ENCODE measurements at places on chromosomes 3 and 15.

DNA sequence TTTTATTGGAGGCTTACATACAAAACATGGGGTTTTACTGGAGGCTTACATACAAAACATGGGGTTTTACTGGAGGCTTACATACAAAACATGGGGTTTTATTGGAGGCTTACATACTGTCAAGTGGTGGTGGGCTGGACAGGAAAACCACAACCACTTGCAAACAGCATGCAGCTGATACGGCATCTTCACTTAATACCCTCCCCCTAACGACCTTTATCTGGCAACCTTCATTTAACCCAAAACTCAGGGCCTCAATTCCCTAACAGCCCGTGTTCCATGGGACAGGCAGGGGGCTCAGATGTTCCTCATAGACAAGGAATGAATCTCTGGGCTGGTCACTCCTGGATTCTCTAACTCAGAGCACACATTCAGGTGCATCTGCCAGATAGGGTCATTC is 137.1 kb downstream of the CD47 start:
- no peak for DNase-seq

- DNase-seq: no peak
These were observed 40.9 kb downstream of the PML start for GRCh38 chr15:74035121-74036017.

- DNase-seq: no peak
These were observed 390.5 kb upstream of the ROBO1 start for GRCh38 chr3:80158332-80158731.

- DNase-seq: no peak
These were observed 483.2 kb downstream of the TBL1XR1 start for GRCh38 chr3:176714034-176714433.

DNA sequence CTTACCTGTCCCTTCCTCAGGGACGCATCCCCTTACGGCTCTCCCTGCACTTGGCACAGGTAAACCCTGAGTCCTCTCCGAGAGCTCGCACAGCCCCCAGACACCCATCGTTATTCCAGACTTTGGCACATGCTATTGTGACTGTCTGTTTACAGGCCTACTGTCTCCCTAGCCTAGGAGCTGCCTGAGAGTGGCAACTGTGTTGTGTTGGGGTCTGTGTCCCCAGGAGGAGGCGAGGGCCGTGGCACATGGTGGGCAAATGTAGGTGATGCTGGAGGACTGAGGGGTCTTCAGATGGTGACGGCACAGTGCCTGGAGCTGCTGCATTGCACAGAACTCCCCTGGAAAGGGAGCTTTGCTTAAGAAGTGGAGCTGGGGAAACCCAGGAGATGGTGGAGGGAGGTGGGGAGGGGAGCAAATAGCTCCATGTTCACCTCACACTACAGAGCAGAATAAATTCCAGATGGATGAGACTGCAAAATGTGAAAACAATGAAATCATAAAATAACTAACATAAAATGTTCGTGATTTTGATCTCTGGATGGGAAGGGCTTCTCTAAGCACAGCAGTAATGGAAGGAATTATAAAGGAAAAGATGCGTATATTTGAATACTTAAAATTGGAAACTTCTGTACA is 96.5 kb downstream of the SMAD6 start:
- peak; percentile 78 for DNase-seq

DNA sequence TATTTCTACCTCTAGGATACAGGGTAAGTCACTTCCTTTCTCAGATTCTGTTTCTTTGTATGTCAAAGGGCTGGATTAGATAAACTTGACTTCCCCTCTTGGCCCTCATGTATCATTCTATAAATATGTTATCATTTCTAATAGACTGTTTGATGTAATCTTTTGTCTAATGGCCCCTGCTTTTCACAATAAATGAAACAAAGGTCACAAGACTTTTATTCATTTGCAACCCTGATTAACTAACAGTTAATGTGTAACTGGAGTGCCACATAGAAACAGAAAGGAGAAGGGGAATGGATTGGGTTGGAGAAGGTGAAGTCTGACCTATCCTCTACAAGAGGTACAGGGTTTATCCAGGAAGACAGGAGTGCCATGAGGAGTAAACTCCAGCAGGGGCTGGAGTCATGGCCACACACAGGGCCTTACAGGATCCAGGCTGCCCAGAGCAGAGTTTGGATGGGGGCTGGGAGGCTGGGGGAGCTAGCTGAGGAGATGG is 8.0 kb upstream of the B3GNT5 start:
- DNase-seq: no peak

DNA sequence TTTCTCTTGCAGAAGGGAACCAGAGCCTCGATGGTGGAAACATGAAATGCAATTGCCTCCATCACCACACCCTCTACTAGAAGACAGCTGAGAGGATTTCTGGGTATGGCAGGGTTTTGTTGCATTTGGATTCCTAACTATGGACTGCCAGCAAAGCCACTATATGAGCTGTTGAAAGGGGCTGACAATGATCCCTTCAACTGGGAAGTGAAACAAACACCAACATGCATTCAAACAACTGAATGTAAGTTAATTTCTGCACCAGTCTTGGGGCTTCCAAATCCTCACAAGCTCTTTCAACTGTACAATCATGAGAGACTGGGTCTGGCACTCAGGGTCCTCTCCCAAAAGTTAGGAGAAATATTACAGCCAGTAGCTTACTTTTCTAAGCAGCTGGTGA is 116.7 kb upstream of the PLCL2 start:
- DNase-seq: no peak

Measured in fibroblast of lung (primary cell).